ENCODE measurements at places on chromosomes 2 and 18.

GRCh38 chr2:177733-178132 lies 86.1 kb downstream of the SH3YL1 start:
- DNase-seq: no peak

DNA sequence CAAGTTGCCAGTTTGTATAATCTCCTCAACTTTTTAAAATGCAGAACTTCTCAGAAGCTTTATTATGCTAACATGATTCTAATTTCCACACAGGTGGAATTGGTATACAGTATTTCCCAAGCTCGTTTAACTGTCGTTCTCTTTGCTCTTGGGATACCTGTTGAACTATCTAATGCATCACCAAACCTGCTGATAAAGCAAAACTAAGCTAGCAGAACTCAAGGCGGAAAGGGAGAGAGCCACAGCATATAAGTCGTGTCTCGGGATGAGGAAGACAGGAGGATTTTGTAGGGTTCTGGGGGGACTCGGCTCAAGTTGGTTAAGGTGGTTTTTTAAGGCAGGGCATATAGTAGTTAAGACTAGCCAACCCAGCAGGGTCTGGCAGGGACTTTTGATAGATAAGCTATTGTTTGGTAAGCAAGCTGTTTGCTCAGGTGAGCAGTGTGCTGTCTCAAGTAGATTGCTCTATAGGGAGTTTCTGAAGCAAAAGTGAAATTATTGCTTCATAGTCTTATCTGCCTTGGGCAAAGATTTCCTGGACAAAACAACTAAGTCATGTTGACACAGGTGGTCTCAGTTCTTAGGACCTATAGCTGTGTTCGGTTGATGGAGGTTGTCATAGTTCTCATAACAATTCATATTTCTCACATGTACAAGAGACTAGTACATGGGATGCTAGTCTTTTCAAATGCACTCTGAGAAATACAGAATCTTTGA lies 28.2 kb upstream of the CHRNA1 start:
- DNase-seq: no peak

GRCh38 chr2:66030553-66030952 lies 404.4 kb upstream of the MEIS1 start:
- DNase-seq: no peak

DNA sequence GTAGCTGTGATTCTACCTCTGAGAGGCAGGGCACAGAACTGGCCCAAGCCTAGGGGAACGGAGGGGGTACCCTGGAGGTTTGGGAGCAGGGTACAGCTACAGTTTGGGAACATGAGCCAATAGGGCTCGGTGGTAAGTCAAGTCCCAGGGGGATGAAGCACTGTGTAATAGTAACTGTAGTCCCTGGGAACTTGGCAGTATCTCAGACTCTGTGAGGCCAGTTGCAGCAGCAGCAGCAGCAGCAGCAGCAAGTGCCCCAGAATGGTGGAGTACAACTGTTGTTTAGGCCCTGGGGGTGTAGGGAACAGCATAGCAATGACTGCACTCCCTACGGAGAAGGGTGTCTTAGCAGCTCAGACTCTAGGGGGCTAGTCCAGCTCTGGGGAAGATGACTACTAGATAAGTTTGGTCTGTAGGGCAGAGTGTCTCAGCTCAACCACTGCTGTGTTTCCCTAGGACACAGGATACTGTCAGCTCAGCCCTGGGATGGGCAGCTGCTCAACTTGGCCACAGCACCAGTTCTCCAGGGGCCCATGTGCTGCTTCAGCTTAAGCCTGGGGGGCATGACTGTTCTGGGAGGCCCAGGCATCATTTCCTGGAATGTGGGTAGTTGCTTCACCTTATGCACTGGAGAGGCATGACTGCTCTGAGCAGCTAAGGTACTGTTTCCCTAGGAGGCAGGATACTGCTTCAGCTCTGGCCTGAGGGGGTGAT lies 20.5 kb downstream of the CARF start:
- DNase-seq: no peak

DNA sequence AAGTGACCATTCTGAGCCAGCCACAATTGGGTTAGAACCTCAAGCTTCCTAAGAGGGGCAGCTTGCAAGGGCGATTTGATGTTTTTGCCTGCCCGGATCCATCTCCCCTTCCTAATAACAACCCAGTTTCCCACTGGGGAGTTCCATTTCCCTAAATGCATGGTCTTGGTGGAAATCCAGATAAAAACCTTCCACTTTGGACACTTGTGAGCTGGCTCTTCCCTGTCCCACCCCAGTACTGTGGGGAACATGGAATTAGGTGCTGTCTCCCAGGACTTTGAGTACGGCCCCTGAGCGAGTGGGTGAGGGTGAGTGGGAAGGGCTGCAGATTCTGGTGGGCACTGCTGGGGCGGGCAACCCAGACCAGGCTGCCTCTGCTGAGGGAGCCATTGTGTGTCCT lies 122.3 kb downstream of the DDX1 start:
- no peak for DNase-seq
